GM20000 (cell line): ENCODE measurements at places on chromosomes 16 and 17.

DNA sequence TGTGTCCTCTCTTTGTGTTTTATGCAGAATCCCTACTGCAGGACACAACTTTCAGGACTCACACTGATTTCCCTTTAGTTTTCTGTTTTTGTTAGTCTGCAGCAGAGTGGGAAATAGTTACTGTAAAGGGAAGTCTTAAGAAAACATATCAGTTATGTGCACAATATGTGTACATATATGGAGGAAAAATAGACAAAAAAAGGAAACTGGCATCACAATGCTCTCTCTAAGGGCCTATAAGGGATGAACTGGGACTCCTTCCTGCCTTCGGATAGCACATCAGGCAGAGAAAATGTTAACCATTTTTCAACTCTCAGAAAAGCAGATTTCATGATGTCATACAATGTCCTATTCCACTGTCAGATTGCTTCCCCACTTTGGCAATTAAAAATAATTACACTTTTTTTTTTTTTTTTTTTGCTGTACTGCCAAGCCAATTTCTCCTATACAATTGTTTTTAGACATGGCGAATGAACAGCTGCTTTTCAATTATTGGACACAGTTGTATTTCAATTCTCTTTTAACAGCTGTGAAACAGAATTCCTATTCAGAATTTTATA, 112.5 kb upstream of the KCNJ16 start:
- no peak for DNase-seq

GRCh38 chr17:17783825-17784656, 52.7 kb downstream of the SREBF1 start:
- no peak for DNase-seq

- DNase-seq: no peak
Observed at GRCh38 chr16:31179219-31179746, 656 bp upstream of the FUS start.

- DNase-seq: no peak
Observed at GRCh38 chr16:86362155-86362849, 148.0 kb upstream of the FOXF1 start.

GRCh38 chr16:86170720-86171119, 271.8 kb downstream of the IRF8 start:
- DNase-seq: no peak

- DNase-seq: no peak
Observed at GRCh38 chr17:72294487-72294893, 173.7 kb downstream of the SOX9 start.

- no peak for DNase-seq
Observed at GRCh38 chr17:48038687-48039086, 1.1 kb upstream of the COPZ2 start.

DNA sequence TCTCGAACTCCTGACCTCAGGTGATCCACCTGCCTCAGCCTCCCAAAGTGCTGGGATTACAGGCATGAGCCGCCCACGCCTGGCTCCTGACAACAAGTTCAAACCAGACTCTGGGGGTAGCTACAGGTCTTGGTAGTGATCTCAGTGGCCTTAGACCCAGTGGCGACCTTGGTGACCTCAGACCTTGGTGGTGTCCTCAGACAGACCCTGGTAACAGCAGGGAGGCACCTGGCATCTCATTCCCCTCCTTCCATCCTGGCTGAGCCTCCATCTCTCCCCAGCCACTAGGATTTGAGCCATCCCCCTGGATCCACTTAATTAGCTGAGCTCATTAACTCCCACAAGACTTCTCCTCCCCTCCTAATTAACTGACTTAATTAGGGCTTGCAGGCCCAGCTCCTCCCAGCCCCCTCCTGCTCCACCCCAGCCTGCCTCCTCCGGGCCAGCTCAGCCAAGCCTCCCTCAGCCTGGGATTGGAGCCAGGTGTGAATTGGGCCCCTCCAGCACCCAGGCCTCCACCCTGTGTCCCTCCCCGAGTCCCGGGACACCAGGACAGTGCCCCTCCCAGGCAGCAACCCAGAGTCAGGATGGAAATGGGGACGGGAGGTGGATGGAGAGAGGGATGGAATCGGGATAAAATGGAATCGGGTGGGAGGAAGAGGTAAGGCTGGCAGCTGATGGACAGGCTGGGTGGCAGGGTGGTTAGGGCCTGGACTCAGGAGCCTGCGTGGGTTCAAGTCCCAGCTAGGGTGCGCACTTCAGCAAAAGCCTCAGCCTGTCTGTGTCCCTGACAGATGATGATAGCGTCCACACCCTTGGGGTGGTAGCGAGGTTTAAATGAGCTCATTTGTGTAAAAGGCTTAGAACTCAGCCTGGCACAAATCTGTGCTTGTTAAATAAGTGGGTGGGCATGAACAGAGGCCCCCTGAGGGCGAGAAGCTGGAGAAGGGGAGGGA, 11.2 kb upstream of the SBK1 start:
- DNase-seq: no peak

DNA sequence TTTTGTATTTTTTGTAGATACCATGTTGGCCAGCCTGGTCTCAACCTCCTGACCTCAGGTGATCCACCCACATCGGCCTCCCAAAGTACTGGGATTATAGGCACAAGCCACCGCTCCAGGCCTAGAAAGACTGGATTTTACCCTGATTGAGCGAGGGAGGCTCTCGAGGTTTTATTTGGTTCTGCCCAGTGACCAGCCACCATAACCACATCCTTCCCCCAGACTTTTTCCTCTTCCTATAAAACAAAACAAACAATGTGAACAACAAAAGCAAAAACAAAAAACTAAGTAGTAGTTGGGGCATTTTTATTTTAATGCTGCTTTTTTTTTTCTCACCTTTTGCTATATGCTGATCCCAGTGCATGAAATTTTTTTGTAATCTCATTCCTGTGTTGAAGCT, 509.6 kb downstream of the MAF start:
- DNase-seq: no peak

GRCh38 chr17:81842725-81843504, 8.1 kb upstream of the PPP1R27 start:
- no peak for DNase-seq

DNA sequence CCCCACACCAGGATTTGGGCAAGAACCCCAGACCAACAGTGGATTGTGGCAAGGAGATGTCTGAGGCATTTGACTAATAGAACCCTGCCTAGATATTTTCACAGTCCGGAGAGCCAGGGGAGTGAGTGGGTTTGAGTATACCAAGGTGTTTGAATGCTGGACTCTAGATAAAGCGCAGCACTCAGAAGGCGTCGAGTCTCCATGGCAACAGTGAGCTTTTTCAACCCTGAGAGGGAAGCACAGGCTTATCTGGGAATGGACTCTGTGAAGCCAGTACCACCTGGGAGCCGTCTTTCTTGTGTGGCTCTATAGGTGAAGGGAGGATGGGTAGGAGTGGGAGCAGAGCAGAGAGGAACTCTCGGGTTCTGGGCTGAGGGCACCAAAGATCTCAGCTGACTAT, 147.0 kb downstream of the SHISA6 start:
- no peak for DNase-seq

GRCh38 chr17:13650096-13650675, 48.5 kb upstream of the HS3ST3A1 start:
- DNase-seq: no peak

DNA sequence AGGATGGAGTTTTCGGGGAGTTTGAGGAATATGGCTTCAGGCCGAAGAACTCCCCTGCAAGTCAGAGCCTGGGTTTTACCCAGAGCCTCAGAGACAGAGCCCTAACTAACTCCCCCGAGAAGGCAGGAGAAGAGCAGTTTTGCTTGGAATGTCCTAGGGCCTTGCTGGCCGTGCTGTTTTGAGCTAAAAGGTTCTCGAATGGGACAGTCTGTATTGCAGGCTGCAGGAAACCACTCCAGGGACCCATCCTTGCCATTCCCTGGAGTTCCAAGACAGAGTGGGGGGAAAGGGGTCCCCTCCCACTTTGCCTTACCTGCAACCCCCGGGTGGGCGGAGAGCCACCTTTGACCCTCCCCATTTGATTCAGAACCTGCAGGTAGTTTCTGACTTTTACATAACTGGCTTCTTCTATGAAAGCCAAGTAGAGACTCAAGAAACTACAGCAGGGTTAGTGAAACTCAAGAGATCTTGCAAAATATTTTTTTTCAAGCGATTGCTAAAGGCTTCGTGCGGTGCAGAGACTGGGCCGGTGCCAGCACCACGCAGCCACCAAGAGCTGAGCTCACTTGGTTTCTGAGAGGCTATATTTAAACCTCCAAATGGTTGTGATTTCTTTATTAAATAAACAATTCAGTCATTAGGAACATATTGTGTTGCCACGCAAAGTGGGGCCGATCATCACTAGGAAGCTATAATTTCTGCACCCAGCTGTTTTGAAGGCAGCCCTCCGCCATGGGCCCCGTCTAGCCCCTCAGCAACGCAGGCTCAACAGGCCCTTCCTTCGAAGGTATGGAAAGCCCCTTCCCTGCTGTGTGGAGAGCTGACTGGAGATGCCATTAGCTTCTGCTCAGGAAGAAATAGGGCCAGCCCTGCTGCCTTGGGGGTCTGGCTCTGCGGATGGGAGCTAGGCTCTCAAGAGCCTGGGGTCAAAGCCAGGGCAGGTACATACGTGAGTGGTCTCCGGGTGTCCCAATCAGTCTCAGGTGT, 223.0 kb downstream of the NTN1 start:
- DNase-seq: no peak

GRCh38 chr16:1580256-1580655, 31.6 kb downstream of the IFT140 start:
- DNase-seq: no peak

DNA sequence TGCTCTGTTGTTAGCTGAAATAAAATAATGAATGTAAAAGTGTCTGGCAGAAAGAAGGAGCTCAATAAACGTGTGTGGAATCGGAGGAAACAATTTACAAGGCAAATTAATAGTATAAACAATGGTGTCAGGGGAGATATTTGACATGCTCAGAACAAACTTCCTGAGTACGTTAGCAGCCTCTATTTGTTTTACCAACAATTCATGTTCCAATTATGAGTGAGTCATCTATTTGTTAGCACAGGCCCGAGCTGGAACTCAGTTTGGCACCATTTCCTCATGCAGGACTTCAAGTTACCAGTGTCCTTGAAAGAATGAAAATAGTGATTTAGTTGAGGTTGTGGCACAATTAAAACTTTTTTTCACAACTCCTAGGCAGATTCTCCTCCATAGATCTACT, 9.1 kb downstream of the ASIC2 start:
- DNase-seq: no peak
